Activated CD8-positive, alpha-beta memory T cell treated with anti-CD3 and anti-CD28 coated beads, Interleukin-2, amount 50 U/mL, for 4 hours (primary cell): ENCODE measurements at places on chromosomes 5 and 9.

DNA sequence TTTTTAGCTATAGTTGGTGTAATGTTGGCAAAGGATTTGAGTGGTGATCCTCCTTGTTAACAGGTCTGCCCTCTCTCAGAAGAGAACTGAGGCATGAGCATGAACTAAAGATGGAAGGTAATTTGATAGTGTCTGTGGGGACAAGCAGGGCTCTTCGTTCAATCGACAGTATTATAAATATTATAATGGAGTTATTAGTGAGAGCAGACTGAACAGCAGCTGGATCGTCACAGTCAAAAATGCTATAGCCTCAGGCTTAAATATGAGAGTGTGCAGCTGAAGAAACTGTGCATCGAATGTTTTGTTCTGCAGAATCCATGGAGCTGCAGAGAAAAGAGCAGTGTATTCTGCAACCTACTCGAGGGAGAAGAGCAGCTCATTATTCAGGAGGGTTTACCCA lies 757.3 kb downstream of the DNAH5 start:
- DNase-seq = no peak

DNA sequence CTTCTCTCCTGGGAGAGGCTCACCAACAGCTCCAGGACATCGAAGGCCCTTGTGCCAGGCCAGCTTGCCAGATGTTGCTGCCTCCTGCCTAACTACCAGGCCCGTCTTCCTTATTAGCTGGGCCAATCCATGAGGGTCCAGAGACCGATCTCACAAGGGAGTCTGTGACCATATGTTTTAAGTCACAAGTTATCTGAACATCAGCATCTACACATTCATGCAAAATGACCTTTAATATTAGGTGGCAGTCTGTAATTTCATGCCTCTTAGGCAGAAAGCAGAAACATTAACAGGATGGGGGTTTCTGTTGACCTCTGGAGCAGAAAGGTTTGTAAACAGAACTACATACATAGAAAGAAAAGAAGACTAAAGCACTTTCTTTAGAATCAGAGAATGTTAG lies 75.1 kb upstream of the SLC25A51 start:
- no peak for DNase-seq

- no peak for DNase-seq
Observed at GRCh38 chr5:73120222-73121118, at the start of gene TMEM171. Gene TMEM171 (plus strand): TSS chr5:73120575. CDS start chr5:73123374, 2,799 bp downstream.

GRCh38 chr9:70362952-70363351 lies 51.5 kb downstream of the KLF9 start:
- no peak for DNase-seq

DNA sequence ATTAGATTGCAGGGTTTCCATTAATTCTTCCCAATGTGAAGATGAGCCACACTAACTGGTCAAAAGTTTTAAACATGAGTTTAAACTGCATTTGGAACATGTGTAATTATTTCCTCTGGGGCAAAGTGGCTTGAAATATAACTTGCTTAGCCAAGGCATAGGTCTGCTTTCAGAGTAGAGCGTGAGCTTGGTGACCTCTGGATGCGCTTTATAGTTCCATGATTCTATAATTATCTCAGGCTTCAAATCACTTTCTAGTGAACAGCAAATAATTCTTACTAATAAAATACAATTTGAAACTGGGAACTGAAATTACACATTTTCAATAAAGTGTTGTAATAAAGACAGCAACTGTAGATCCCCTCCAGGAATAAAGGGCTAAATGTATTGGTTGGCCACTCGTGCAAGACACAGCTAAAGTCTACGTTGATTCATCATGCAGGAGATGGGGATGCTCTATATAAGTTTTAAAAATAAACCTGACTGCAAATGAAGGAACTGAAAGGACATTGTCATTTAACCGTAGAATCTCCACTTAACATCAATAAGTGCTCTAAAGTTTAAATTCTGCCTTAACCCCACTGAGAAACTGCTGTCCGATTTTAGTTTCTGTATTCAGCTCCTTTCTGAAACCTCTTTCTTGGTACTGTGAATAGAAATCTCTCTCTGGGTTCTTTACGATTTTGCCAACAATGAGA lies 460.0 kb downstream of the PSAT1 start:
- no peak for DNase-seq
